ENCODE measurements at places on chromosomes 12 and 14.

- DNase-seq: no peak
Measured at GRCh38 chr12:29024117-29024516, 125.0 kb upstream of the FAR2 start.

- DNase-seq: no peak
Measured at GRCh38 chr12:76049575-76050251, 18.1 kb upstream of the PHLDA1 start.

- DNase-seq: no peak
Measured at GRCh38 chr12:12265571-12266388, 1.1 kb downstream of the LRP6 start.

GRCh38 chr12:48994224-48995085 lies 4.7 kb downstream of the DDN start:
- no peak for DNase-seq

GRCh38 chr14:71645656-71646055 lies 286.6 kb upstream of the RGS6 start:
- DNase-seq: no peak

DNA sequence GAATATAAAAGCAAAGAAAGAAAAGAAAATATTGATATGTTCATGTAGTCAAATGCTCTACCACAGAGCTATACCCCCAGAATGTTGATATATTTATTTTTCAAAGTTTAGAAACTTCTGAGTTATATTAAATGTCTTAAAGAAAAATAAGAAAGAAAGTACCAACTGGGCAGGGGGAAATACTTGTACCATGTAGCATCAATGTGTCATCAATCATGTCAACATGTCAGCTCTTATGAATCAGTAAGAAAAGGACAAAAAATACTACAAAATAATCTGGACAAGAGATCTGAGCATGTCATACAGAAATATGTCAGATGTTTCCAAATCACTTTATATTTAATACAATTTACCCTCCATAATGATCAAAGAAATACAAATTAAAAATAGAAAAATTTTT lies 595.1 kb upstream of the ATP2B1 start:
- no peak for DNase-seq

- DNase-seq: no peak
Measured at GRCh38 chr14:33948869-33949408, 1.9 kb downstream of the EGLN3 start.

DNA sequence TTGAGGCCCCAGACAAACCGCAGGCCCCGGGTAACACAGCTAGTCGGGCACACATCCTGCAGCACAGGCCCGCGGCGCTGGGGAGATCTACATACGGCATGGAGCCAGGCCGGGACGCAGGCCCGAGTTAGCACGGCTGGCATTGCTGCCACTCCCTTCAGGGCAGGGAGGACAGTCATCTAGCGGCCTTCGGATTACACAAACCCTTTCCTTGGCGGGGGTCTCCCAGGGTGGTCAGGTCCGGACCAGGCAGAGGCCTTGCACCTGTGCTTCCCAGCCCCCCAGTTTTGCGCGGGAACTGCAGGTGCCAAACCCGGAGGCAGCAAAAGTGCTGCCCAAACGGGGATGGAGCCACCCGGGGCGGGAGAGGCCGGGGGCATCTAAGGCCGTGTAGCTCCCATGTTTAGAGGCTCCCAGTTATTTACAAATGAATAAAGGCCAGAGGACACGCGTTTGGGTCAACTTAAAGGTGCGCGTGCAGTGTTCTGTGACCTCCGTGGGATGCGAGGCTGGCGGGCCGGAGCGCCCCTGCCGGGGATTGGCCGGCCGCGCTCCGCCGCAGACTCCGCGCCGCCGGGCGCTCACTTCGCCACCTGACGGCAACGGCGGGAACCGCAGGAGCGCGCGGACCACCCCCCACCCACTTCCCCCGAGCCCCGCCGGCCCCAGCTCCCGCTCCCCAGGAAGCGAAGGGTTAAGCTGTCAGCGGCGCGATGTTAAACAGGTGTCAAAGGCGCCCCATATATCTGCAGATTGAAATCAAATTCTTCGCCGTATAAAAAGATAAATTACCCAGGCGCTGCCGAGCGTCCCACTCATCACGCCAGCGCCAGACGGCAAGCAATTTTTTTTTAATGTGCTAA lies 18.1 kb downstream of the VSX2 start:
- no peak for DNase-seq

DNA sequence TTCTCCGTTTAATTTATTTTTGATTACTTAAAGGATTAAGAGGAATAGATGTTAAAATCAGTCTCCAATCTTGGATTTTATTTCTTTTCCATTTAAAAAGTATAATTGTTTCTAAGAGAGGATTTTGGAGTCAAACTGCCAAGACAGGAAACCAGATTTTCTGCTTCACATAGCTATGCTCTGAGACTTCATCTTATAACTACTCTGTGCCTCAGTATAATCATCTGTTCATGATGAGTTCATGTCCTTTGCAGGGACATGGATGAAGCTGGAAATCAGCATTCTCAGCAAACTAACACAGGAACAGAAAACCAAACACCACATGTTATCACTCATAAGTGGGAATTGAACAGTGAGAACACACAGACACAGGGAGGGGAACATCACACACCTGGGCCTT lies 9.0 kb upstream of the TAS2R31 start:
- DNase-seq: no peak

DNA sequence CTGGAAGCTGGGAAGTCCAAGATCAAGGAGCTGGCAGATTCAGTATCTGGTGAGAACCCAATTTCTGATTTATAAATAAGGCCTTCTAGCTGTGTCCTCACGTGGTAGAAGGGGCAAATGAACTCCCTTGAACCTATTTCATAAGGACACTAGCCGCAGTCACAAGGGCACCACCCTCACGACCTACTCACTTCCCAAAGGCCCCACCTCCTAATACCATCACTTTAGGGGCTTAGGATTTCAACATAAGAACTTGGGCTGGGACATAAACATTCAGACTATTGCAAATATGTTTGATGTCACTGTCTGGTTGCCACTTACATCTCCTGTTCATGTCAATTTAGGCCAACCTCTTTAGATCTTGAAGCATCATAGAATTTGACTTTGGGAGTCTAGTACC lies 10.8 kb upstream of the CNIH1 start:
- no peak for DNase-seq

GRCh38 chr12:85155791-85156190 lies 119.6 kb downstream of the LRRIQ1 start:
- DNase-seq: no peak

- no peak for DNase-seq
Measured at GRCh38 chr12:111624540-111624939, 25.4 kb upstream of the ATXN2 start.

DNA sequence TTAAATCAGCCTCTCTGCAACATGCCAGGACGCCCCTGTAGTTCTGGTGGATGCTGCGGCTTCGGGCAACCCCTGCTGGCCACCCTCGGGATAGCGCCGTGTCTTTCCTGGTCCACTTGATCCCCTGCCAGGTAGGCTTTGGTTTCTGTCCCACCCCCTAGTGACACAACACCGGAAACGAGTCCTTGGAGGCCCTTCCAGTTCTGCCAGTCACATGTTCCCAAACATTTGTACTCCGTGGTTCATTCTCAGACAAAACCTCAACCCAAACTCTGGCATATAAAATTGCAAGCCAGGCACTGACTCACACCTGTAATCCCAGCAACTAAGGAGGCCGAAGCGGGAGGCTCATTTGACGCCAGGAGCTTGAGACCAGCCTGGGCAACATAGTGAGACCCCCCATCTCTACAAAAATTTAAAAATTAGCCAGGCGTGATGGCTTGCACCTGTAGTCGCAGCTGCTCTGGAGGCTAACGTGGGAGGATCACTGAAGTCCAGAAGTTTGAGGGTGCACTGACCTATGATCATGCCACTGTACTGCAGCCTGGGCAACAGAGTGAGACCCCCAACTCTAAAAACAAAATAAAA lies 37.0 kb downstream of the RASAL1 start:
- peak; percentile 57 for DNase-seq

- DNase-seq: no peak
Measured at GRCh38 chr12:5518584-5519365, 86.9 kb downstream of the NTF3 start.

GRCh38 chr12:38872561-38872960 lies 32.8 kb downstream of the CPNE8 start:
- no peak for DNase-seq

GRCh38 chr12:127108360-127109215 lies 1158.4 kb upstream of the TMEM132C start:
- no peak for DNase-seq

- DNase-seq: no peak
Measured at GRCh38 chr14:77457115-77457521, 283 bp downstream of the VIPAS39 start.

DNA sequence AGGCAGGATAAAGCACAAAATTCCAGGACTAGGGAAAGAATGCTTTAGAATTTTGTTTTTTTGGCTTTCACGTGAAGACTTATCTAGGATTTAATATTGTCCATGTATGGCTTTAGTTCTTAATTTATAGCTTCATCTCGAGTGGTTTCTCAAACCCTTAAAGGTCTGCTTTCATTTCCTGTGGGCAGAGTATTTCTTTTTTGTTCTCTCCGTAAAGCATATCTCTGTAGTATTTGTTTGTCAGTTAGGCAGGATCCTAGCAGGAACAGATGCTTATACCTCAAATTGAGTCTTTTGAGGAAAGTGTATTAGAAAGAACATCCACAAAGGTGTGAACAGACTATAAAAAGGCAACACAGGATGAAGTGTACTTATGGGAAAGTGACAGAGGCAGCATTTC lies 697.1 kb upstream of the SEL1L start:
- no peak for DNase-seq

DNA sequence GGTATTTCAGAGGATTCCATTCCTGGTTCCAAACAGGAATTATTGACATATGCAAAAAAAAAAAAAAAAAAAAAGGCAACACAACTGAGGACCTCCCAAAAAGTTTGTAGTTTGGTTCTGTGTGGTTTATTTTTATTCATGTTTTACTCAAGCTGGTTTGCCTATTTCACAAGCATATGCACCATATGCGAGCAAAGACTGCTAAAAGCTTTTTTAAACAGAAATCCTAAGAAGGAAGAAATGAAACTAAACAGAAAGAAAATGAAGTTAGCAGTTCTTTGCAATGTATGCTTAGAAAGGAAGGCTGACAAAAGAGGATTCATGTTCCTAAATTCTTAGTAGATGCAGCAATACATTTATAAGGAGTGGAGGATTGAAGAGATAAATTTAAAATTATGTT lies 487.6 kb upstream of the FLRT2 start:
- DNase-seq: no peak

- no peak for DNase-seq
Measured at GRCh38 chr12:32742133-32742532, 13.6 kb downstream of the YARS2 start.

DNA sequence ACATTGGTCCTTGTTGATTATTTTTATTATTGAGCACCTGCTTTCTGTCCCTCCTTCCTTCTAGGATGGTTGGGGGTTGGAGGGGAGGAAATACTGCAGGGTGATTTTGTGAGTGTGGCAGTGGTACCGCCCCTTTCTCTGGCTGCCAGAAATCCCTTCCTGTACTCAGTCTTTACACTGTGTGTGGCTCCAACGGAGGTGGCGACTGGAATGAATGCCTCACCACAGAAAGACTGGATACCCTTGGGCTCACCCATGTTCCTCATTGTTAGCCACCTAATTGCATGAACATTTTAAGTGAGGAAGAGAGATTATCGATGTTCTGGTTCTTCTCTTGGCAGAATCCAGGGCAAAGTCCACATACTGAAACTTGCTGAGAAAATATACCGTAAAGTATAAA lies 272.0 kb upstream of the E2F7 start:
- no peak for DNase-seq

DNA sequence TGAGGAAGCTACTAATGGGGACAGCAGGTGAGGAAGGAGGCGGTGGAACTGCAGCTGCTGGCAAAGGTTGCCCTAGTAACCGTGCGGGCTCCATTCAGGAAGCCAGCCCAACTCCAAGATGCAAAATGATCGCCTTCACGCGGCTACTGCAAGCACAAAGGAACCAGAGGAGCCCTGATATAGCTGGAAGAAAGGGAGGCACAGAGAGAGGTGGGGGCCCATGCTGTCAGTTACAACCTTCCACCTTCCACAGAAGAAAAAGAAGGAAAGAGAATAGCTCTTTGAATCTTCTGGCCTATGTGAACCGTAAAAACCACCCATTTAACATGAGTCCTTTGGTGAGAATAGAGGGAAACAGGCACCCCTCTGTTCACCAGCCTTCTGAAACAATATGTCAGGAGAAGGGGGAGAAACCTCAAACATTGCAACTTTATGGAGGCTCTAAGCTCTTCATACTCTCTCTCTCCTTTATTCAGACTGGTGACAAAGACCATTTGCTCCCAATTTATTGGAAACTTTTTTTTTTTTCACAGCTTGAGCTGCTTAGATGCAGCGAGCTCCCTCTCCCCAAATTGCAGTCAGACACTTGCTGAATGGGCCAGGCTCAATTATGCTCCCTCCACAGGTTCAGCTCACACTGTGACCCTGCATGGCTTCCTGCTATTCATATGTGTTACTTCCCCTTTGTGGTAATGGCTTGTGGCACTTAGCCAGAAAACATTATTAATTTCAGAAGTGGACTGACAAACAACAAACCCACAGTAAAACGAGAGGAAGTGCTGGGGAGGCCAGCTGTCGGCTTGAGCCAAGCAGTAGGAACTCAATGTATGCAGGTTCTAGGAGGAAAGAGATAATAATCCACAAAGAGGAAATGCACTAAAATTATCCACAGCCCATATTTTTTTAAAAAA lies 6.2 kb downstream of the DUSP6 start:
- no peak for DNase-seq

DNA sequence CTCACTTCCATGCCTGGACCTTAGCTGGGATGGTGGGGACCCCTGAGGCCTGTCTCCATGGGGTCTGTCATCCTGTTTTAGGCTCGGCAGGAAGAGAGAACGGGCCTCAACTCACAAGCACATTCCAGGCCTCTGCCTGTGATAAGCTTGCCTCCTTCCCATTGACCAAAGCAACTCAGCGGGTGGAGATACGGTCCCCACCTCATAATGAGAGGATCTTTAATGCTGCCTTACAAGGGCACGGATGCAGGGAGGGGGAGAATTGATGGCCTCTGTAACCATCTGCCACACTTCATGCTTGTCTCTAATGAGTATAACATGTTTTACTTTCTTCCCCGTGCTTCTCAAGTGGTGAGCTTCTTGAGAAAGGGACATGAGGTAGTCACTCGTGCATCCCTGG lies 50.0 kb downstream of the GLT1D1 start:
- no peak for DNase-seq

- DNase-seq: no peak
Measured at GRCh38 chr14:68293404-68293803, 473.8 kb downstream of the RAD51B start.

- DNase-seq: no peak
Measured at GRCh38 chr12:131861261-131862083, 33.0 kb upstream of the ULK1 start.

- no peak for DNase-seq
Measured at GRCh38 chr14:53494587-53494986, 341.5 kb upstream of the DDHD1 start.

- no peak for DNase-seq
Measured at GRCh38 chr14:87283547-87283946, 709.4 kb downstream of the GALC start.

Measured in HS-27A (cell line).